CD4-positive, alpha-beta T cell treated with Interleukin-10 for 1 hour (primary cell): ENCODE measurements at places on chromosomes 6 and 20.

DNA sequence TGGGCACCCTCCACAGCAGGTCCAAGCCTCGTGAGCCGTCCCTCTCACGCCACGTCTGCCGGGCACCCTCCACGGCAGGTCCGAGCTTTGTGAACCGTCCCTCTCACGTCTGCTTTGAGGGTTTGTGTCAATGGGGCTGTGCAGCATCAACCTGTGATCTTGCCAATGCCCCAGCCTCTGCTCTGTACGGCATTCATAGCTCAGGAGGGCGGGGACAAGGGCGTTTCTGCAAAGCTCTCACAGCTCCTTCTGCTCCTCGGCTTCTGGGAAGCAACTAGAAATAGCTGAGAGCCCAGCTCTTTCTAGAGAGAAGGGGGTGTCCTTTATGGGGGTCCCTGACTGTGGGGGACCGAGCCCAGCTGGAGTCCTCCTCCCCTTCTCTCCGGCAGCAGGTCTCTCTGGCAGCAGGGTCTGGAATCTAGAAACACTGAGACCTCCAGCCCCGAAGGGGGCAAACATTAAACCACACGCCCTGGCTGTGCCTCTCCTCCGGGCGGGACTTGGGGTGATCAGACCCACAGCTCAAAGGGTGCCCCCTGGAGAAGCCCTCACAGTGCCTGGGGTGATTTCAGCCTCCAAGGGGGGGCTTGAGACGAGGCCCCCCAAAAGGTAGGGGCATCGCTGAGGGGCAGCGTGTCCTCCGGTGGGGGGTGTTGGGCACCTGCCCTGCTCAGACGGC is 41.2 kb upstream of the CHRNA4 start:
- DNase-seq = no peak

DNA sequence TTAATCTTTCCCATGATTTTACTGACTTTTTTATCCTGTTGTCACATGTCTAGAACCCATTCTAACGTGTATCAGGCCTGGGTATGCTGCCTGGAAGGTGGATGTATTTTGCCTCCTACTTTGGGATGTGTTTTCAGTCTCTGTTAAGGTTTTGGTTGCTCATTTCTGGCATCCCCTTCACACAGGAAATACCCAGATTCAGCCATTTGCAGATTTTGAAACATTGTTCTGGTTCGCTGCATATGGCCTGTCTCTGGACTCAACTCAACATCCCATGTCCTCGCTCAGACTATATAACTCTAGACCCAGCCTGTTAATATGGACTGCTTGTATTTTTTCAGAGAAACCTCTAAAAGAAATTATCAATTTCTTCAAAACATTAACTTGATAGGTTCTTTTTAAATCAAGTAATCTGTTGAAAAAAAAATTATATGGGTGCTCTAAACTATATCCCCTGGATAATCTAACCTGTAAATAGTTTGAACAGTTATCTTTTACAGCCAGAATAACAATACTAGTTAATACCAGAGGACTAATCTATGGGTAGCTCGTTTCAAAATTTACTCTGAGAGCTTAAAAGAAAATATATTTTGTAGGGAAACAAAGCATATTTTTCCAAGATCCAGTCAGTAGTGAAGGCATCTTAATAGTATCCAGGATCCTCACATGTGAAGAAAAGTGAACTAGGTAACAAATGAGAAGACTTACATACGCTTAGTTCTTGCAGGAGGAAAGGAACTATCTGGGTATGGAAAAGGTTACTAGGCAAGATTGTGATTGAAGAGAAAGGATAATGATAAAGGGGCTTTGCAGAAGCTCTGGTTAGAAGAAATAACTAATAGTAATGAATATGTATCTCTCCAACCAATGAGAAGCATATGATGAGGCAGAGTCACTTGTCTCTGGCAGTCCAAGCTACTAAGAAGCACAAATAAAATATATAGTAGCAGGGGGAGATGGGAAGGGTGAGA is 23.4 kb upstream of the HLA-DQB1 start:
- DNase-seq = no peak

- no peak for DNase-seq
These were observed 107.3 kb downstream of the PRND start for GRCh38 chr20:4828830-4829513.

- DNase-seq = peak; percentile 21
These were observed 542 bp downstream of the TUBE1 start for GRCh38 chr6:112086744-112087135.

GRCh38 chr20:48921883-48922820 is 641 bp downstream of the ARFGEF2 start:
- DNase-seq = no peak

DNA sequence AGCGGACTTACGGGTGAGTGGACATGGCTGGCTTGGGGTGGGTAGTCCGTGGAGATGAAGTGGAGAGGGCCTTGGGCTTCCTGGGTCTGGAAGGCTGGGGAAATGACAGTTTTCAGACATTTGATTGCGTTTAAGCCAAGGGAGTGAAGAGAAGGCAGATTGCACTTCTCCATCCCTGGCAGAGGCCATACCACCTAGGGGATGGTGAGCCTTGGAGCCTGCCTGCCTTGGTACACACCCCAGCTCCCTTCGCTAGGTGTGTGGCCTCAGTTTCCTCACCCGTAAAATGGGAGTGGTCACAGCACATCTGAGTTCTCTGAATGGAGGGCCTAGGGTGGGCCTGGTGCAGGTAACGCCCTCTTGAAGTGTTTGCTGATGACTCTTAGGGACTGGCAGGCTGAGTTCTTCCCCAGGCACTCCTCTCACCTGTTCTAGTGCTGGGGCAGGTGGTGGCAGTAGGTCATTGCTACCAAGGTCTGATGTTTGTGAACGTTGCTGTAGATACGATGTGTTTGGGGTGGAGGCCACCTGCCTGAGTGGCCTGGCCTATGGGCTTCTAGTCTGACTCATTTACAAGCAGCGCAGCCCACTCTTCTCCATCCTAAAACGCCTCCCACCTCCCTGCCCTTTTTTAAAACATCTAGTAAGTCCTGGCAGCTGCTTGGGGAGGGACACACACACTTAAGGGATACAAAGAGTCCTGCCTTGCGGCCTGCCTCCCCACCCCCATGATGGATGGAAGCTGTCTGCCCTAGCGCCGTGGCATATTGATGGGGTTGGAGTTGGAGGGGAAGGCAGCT is 2.3 kb downstream of the RBM38 start:
- DNase-seq = no peak

GRCh38 chr6:31083742-31084354 is 28.5 kb downstream of the C6orf15 start:
- peak; percentile 47 for DNase-seq

GRCh38 chr6:85714893-85715530 is 72.3 kb upstream of the SYNCRIP start:
- no peak for DNase-seq

DNA sequence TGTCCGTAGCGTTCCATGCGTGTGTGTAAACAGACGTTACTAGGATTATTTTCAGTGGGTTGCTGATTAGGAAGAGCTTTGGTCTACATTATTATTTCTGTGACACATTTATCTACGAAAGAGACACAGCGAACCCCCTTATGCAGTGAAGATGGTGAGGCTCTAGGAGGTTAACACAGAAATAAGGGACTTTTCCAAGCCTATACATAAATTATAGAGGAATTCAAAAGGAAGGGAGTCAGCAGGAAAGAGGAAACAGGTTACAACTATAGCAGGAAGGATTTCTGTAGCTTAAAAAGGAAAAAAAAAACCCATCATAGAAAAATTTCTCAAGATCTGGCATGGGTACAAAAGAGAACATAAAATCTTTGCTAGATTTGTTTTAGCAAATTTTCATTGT is 12.9 kb upstream of the RPS6KA2 start:
- no peak for DNase-seq

GRCh38 chr6:131146865-131147264 is 11.6 kb downstream of the AKAP7 start:
- no peak for DNase-seq

DNA sequence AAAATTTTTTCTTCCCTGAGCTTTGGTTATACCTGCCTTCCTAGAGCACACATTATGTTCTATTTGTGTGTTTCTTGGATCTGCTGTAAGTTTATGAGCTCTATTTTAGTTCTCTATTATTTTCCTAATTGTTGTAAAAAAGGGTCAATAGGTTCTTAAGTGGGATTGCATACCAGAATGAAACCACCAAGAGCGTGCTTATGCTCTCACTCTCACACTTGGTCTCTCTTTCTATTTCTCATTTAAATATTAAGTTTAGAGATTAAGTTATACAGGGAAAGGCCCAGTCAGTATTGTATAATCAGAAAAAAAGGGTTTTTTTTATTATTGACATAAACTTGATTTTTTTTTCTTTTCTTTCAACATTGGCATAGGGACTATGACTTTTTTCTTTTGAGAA is 96.8 kb downstream of the RIMS1 start:
- no peak for DNase-seq

GRCh38 chr6:139728876-139729427 is 354.5 kb upstream of the CITED2 start:
- DNase-seq = no peak

- no peak for DNase-seq
These were observed 19.7 kb downstream of the BTN2A1 start for GRCh38 chr6:26477426-26477825.

DNA sequence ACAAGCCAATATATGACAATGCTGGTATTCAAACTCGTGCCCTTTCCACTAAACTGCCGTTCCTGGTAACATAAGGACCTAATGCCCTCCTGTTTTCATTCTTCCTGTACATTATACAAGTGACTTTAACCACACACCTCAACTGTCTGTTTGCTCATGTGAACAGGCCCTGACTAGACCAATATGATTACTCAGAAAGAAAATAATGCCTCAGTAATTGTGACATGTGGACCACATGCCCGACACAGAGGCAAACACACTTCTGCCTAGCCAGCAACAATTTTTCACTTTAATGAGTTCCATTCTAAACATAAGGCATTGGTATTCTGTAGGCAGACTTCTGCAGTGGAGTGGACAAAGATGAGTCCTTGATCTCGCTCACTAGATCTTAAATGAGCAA is 30.0 kb downstream of the SLC22A16 start:
- DNase-seq = no peak

GRCh38 chr6:117174835-117175360 is 90.5 kb upstream of the VGLL2 start:
- no peak for DNase-seq

DNA sequence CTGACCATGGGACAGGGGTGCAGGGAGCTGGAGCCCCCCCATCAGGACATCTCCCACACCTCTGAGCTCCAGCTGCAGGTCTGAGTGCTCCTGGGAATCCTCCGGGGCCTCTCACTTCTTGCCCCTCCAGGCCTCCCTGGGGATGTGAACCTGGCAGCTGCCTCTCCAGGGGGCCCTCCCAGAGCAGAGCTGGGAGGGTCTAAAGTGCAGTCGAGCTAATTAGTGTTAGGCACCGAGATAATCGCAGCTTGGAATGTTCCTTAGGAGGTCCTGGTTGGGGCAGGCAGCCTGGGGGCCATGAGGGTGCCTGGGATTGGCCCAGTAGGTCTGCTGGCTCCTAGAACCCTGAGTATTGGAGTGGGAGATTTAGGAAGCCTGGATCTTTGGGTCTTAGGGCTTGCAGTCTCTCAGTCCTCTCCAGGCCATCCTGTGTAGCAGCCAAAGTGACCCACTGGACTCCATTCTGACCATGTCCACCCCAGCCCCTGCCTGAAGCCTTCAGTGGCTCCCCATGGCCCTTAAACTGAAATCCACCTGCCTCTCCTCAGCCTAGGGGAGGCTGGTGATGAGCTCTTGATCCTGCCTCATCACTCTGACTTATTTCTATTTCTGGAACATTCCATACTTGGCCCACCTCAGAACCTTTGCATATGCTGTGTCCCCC is 26.0 kb downstream of the CEBPB start:
- no peak for DNase-seq

- no peak for DNase-seq
These were observed 231.4 kb downstream of the PAX1 start for GRCh38 chr20:21936720-21937380.

GRCh38 chr6:139965393-139965792 is 590.9 kb upstream of the CITED2 start:
- no peak for DNase-seq

- no peak for DNase-seq
These were observed 544.3 kb downstream of the KIF16B start for GRCh38 chr20:16028923-16029322.

- no peak for DNase-seq
These were observed 10.2 kb downstream of the LAMA4 start for GRCh38 chr6:112243861-112244827.

- DNase-seq = no peak
These were observed 127.1 kb upstream of the ZNF184 start for GRCh38 chr6:27599859-27600532.

DNA sequence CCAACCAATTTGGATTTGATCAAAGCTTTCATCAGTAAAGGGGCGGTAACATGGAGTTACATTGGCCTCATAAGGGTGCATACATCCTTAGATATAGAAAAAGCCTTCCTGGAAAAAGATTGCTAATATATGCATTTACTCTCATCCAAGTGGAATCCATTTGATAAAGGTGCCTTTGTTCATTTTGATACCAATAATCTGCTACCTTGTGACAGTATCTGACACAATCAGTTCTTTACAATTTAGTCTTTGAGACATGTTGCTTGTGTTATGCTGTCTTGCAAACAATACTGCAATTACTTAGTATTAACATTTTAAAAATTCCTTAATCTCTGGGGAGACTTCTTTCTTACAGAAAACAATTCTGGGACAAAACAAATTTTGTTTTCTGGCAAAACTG is 654.4 kb upstream of the SLC35B3 start:
- no peak for DNase-seq

GRCh38 chr6:1817033-1817761 is 207.5 kb downstream of the FOXC1 start:
- no peak for DNase-seq

GRCh38 chr6:52576392-52577021 is 353 bp downstream of the TRAM2 start:
- DNase-seq = peak; percentile 66

GRCh38 chr6:110557199-110557598 is 80.8 kb upstream of the SLC22A16 start:
- no peak for DNase-seq

- no peak for DNase-seq
These were observed 130.0 kb upstream of the BMP5 start for GRCh38 chr6:56005426-56005825.

DNA sequence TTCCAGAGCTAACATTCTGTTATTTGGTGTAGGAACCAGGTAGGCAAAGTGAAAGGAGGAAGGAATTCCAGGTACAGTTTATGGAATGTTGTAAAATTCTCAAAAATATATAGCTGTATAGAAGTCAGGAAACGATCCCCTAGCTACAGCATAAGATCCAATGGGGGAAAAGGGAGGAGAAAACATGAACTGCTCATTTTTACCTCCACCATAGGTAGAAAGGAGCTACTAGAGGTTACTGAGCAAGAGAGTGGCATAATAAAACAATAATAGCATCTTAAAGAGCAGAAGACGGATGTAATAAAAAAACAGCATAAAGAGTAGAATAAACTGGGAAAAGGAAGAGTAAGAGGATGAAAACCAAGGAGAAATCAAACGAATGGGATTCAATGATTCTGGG is 26.9 kb downstream of the EPB41L2 start:
- no peak for DNase-seq

GRCh38 chr6:68657374-68658139 is 22.5 kb downstream of the ADGRB3 start:
- DNase-seq = no peak

GRCh38 chr20:50501972-50502745 is 8.0 kb upstream of the PTPN1 start:
- DNase-seq = no peak

- no peak for DNase-seq
These were observed 725 bp downstream of the BTBD3 start for GRCh38 chr20:11918391-11918845.
